Stimulated activated CD4-positive, alpha-beta T cell treated with anti-CD3 and anti-CD28 coated beads, TNF-alpha, amount 100 ng/mL, for 1 hour (primary cell): ENCODE measurements at places on chromosomes 13 and 19.

- DNase-seq, result no peak
Measured at GRCh38 chr13:37230346-37230745, 124.9 kb upstream of the CSNK1A1L start.

DNA sequence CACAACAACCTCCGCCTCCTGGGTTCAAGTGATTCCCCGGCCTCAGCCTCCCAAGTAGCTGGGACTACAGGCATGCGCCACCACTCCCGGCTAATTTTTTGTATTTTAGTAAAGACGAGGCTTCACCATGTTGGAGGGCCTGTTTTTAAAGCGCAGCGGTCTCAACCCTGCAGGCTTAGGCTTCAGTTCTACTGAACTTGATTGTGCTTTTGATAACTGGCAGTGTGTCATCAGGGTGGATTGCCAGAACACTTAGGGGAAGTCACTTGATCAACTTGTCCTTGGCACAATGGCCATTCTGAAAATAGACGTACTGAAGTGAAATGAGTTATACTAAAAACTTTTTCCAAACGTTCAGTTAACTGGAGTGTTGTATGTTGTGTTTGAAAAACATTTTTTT, 472.2 kb downstream of the KLF5 start:
- no peak for DNase-seq

DNA sequence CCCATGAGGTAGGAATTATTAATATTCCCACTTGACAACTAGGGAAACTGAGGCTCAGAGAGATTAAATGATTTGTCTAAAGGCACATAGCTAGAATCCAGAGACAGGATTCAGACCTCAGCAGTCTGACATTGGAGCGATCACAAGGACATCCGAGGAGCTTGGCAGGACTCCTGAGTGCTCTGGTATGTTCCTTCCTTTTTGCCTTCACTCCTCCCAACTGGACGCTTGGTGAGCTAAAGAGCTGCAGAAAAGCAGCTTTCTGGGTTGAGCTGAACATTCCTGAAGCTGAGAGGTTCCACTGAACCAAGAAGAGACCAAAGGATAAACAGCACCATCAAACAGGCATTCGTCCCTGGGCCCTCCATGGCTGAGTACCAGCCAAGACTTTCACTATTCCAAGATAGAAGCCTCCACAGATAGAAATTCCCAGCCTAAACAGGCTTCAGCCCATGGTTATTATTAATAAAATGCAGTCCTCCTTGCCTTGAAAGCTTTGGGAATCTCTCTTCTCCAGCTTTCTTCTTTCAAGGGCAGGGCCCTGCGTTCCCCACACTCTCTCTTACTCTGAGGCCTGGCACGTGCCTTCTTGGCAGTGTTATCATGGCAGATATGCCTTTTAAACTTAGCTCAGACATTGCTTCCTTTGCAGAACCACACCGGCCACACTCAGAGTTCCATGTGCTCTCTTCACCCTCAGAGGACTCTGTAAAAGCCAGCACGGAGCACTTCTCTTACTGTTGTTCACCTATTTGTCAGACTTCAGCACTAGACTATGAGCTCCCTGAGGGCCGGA, 97.1 kb downstream of the CYSLTR2 start:
- DNase-seq, result no peak

DNA sequence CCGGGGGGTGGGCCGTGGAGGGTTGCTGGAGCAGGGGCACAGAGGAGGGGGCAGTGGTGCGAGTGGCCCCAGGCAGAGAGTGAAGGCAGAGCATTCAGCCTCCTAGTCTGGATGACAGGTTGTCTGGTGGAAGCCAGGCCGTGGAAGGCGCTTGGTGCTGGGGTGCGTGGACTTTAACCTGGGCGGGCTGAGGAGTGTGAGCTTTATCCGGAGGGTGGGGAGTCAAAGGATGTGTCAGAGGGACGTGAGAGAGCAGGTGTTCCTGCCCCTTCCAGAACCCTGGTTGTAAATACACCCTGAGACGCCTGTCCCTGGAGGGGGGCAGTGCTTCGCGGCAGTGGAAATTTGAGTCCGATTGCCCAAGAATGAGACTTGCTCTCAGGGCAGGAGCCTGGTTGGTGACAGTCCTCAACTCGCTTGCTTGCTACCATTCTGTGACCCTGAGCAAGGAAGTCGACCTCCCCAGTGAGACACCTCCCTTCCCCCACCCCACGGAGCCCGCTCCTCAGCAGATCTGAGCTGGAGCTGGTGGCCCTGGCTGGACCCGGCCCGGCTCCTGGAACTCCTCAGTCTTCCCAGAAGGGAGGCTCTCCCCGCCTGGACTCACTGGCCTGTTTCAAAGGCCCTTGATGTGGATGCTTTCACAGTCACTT, 2.3 kb downstream of the SPPL2B start:
- no peak for DNase-seq

DNA sequence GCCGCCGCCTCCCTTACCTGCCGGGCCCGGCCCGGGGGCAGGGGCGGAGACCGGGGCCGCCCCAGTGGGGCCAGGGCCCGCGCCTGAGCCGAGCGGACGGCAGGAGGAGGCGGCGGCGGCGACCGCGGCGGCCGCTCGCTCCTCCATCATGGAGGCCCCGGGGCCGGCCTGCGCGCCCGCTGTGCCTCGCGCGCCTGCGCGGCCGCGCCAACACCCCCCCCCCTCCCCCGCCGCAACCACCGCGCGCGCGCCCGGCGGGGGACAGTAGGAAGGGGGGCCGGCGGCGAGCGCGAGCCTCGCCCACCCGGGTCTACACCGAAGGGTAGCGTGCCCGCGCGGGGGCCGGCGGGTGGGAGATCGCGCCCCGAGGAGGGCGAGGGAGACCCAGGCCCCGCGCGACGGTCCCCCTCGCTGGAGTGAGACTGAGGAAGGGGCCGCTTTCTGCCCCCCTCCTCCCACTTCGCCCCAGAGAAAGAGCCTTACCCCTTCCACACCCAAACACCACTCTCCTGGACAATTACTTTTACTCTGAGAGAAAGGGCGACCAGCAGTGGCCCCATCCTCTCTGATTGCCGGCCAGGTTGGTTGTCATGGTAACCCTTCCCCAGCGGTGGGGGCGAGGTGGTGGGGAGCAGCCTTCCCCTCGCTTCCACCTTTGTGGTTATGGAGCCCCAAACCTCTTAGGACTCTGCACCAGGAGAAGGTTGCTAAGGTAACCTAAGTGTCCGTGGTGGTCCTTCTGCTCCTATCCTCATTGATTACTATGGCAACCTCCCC, at the start of gene STRN4:
TSS of gene STRN4 (minus strand) at position 170 of the 777 bp plus-strand sequence. CDS start at position 150, 20 bp downstream.
- peak; percentile 35 for DNase-seq

DNA sequence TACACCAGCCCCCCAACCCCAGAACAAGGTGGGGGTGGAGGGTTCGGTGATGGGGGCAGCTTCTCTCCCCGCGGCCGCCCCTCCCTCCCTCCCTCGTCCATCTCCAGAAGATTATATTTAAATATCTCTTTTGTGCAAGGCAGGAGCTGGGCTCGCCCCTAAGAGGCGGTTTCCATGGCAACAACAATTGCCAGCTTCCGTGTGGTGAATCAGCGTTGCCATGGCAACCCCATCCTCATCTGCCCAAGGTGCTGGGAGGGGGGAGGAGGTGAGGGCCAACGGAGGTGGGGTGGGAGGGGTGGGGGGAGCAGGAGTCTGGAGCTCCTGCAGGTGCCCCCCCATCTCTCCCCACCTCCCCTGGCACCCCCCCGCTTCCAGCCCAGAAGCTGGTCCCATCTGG, 46.4 kb downstream of the CELF5 start:
- no peak for DNase-seq

- DNase-seq, result no peak
Measured at GRCh38 chr13:51562011-51562671, 22.1 kb upstream of the WDFY2 start.

GRCh38 chr19:34172661-34173192, 423 bp downstream of the LSM14A start:
- no peak for DNase-seq

DNA sequence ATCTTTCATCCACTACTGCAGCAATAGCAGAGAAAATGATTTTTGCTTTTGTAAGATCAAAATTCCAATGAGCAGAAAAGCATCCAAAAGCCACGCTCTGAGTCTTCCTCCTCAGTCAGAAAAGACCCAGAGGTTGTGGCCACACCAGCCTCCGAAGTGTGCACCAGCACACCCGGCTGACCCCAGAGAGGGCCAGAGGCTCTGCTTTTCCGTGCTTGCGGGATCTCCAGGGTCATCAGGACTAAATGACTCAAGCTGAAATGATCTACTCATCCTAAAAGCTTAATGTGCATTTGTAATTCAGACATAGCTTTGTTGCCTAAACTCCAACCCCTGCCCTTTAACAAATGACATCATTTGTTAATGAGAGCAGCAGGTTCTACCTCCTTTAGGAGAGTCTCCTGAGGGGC, 16.5 kb downstream of the RXFP2 start:
- DNase-seq, result no peak

DNA sequence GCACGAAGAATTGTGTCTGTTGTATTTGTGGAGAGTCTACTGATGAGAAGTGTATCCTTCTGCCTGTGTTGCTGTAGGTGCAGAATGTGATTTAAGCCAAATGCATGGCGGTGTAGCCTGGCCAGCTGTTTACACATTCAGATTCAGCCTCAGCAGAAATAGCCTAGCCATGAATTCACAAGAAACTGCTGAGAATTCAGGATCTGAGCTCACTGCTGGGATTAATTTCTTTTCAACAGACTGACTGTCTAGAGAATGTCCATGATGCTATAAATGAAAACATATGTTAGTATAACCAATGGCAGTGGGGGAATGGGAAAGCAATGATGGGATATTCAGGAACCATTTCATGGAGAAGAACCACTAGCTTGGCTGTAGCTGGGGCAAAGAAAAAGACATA, 77.4 kb upstream of the RNF113B start:
- DNase-seq, result no peak

- DNase-seq, result no peak
Measured at GRCh38 chr13:71865874-71866334, 1.1 kb downstream of the DACH1 start.

DNA sequence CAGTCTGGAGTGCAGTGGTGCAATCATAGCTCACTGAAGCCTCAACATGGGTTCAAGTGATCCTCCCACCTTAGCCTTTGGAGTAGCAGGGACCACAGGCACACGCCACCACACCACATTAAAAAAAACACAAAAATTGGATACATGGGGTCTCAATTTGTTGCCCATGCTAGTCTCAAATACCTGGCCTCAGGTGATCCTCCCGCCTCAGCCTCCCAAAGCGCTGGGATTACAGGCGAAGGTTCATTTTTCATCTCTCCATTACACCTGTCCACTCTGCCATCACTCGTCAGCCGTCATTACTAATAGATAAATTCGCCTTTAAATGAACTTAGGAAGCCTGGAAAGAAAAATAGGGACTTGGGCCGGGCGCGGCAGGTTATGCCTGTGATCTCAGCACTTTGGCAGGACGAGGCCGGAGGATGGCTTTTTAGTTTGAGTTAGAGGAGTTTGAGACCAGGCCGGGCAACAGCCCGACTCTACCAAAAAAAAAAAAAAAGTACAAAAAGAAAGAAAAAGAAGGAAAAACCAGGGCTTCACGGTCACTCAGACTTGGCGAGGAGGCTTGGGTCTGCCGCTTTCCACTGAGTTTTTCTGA, 685 bp upstream of the SUPT5H start:
- no peak for DNase-seq

DNA sequence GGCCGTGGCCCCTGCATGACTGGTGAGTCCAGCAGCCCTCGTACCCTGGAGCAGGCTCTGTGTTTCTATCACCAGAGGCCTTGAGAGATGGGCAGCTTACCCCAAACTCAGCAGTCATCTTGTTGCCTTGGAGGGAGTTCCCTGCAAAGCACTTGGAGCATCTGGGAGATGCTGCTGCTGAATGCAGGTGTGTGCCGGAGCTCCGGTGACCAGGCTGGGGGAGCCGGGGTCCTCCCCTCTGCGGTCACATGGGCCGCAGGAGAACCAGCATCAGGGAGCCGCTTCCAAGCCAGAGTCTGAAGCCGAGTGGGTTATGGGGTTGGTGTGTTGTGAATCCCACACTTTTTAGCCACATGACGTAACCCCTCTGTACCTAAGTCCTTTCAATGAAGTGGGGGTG, 82.8 kb downstream of the TEX29 start:
- no peak for DNase-seq

- DNase-seq, result no peak
Measured at GRCh38 chr13:108929532-108930206, 300.3 kb downstream of the MYO16 start.

DNA sequence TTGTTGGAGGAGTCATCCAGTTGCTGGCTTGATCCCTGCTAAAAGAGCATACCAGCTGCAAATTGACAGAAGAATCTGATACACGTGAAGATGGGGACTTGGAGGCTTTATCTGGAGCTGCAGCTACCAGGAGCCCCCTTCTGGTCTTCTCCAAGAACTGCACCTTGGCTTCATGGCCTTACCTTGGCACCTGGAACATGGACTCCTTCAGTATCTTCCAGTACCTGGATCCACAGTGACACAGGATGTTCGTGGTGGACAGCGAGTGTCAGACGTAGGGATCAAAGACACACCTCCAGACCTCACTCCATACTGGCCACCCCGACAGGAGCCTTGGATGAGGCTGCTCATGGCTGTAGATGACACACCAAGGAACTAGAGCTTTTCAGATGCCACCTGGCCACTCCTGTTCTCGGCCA, 9.9 kb upstream of the ACSBG2 start:
- DNase-seq, result peak; percentile 23

DNA sequence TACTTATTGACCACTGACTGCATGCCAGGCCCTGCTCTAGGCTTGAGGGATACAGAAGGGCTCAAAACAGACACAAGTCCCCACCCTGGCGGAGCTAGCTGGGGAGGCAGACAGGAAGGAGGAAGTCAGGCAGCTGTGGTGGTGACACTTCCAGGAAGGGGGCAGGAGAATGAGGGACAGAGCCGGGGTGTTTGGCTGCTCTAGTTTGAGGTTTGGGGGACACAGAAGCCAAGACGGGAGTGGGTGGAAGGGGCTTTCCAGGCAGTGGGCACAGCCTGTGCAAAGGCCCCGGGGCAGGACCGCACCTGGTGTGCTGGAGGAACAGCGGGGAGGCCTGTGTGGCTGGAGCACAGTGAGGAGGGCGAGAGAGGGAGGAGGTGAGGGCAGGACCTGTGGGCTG, 4.0 kb downstream of the MRPL54 start:
- DNase-seq, result no peak

GRCh38 chr19:16360738-16361137, 36.1 kb downstream of the KLF2 start:
- no peak for DNase-seq

DNA sequence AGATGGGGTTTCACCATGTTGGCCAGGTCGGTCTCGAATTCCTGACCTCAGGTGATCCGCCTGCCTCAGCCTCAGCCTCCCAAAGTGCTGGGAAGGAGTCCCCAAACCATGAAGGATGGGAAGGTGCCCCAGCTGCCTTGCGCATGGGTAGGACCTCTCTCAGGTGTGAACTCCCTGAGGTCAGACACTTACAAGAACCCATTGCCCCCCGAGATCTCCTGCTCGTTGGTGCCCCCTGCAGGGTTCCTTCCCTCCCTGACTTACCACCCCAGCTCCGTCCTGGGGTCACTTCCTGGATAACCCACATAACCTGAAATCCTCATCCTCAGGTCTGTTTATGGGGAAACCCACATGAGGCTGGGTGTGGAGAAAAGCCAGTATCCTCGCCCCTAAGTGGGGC, 41.7 kb downstream of the UNC13A start:
- no peak for DNase-seq

DNA sequence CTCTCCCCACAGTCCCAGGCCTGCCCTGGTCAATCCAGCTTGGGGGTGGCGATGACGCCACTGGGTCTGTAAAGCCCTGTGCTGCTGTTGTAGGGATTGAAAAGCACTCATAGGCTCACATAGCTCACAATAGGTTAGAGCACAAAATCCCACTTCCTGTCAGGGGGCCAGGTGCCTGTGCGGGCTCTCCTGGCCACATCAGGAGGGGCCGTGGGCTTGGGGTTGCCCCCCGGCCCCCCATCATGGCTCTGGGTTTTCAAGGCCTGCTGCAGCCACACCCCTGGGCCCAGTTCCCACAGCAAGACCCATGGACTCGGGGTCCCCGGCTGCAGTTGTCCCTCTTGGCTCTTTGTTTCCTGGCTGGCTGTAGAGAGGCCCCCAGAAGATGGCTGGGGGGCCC, 62.9 kb downstream of the SMARCA4 start:
- DNase-seq, result no peak
